ENCODE measurements at places on chromosomes 2 and 18. TPM values are rescaled to one million over a fixed set of nuclear protein-coding genes. Genes with fewer than 3 reads are reported as not detected.

The HNMT gene
- 1.4 TPM for total RNA-seq

The PARD6G gene
- 5.4 TPM for total RNA-seq

The VIT gene
- total RNA-seq, result not detected

The TMEM17 gene
- total RNA-seq, result 2.5 TPM

The NPAS2 gene
- 15.8 TPM for total RNA-seq

The RHBDD1 gene
- 9.9 TPM for total RNA-seq

The SLC38A11 gene
- 0.34 TPM for total RNA-seq

The PROKR1 gene
- total RNA-seq, result not detected

The PAPOLG gene
- total RNA-seq, result 14.3 TPM

The ACOXL gene
- total RNA-seq, result 0.10 TPM

The LYG2 gene
- total RNA-seq, result not detected

The EIF2AK2 gene
- total RNA-seq, result 53.9 TPM

The PROM2 gene
- total RNA-seq, result 4.8 TPM

The CPO gene
- 0.48 TPM for total RNA-seq

The TRIB2 gene
- 43.5 TPM for total RNA-seq

The RNF152 gene
- 26.7 TPM for total RNA-seq
